Left ventricle myocardium inferior (tissue), 1 donor: ENCODE measurements at places on chromosomes 3 and 15.
A peak's percentile ranks its signal among the peaks of the same experiment; 100 is the strongest.

- DNase-seq, result no peak
These were observed 77.4 kb downstream of the ZBBX start for GRCh38 chr3:167302678-167303077.

DNA sequence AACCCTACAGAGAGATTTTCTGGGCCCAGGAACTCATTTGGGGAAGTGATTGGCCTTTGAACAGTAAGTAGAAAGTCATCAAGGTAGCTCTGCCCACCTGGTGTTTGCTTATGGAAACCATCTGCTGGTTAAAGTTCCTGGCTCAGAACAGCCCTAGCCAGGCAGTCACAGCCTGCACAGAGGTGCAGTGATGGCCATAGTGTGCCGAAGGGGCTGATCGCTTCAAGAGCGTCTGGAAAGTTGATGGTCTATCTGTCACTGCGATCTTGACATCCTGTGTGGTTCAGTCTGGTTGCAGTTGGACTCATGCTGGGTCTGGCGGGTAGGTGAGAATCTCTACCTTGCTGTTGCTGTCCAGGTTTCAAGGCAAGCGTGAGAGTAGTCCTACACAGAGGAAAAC lies 151.6 kb downstream of the SLCO3A1 start:
- no peak for DNase-seq

DNA sequence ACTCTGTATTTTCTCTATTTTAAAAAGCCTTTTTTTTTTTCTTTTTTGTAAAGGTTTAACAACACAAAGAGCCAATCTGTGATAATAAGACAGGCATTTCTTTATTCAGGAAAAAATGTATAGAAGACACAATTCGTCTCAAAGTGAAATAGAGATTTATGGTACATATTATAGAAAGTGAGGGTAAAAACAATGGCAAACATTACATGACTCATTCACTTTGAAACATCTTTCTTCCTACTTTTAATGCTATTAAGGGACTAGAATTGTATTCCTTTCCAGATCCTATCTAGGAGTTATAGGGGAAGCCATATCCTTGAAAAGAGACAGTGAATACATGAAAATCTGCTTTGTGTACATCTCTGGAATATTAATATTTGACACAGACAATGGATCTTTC lies 137.1 kb upstream of the MCTP2 start:
- DNase-seq, result no peak

GRCh38 chr15:70196372-70197316 lies 98.9 kb upstream of the TLE3 start:
- DNase-seq, result no peak

DNA sequence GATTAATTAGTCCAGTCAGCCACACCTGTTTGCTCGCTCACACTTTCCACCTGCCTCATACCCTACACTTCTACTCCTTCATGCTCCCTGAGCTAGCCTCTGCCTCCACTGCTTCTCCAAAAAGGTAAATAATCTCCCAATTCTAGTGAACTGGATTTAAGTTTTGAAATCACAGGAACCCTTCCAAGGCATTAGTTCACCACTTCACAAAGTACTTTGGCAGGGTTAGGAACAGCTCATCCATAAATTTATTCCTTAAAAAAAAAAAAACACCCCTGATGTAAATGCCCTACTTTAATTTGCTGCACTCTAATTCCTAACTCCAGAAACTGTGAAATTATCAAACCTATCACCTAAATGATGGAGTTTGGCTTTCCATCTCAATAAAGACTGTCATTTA lies 58.3 kb downstream of the GADL1 start:
- DNase-seq, result no peak

DNA sequence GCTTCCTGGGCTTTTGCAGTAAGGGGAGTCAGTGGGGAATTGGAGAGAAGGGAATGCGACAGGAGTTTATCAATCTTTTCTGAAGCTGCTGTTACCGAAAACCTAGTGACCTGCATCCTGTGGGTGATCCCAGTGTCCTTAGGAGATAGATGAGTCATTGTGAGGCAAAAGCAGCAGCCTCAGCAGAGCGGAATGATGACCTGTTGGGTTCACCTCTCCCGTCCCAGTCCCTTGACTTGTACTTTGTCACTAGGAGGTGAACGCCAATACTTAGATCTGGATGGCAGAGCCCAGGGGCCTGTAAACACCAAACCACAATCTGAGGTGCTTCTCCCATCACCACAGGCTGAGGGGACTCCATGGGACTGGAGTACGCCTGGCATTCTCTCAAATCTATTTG lies 17.9 kb downstream of the CDAN1 start:
- DNase-seq, result no peak

GRCh38 chr3:13553686-13554085 lies 4.8 kb downstream of the FBLN2 start:
- DNase-seq, result no peak

DNA sequence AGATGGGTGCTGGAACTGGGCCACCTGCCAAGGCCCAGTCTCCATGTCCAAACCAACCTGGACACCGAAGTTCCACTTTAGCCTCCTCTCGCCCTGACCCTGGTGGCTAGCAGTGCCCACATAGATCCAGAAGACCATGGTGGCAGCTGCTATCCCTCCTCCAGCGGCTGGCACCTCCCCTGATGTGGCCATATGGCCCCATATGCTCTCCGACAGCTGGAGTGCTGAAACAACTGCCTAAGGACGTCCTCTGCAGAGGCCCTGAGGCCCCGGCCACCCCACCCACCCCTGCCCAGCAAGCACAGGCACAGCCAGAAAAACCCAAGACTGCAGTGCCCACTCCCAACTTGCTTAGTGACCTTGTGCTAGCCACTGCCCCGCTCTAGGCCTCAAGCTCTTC lies 182.3 kb upstream of the LINGO1 start:
- no peak for DNase-seq

DNA sequence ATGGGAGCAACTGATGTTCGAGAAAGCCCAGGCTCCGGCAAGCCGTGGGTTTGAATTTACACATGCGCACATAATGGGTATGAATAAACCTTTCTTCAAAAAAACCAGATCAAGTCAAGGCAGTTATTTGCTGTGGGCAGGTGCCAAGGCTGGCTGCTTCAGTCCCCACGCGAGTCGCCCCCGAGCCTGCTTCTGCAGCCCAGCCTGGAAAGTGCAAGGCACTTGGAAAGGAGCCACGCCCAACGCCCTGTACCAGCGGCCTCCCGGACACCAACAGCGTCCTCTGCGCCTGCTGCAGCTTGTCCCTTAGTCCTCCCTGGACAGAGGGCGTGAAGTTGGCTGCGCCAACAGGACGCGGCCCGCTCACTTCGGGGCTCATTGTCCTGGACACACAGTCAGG lies 68.9 kb downstream of the KLF15 start:
- DNase-seq, result peak; percentile 54

GRCh38 chr3:187227658-187228258 lies 30.5 kb downstream of the RTP1 start:
- DNase-seq, result no peak

DNA sequence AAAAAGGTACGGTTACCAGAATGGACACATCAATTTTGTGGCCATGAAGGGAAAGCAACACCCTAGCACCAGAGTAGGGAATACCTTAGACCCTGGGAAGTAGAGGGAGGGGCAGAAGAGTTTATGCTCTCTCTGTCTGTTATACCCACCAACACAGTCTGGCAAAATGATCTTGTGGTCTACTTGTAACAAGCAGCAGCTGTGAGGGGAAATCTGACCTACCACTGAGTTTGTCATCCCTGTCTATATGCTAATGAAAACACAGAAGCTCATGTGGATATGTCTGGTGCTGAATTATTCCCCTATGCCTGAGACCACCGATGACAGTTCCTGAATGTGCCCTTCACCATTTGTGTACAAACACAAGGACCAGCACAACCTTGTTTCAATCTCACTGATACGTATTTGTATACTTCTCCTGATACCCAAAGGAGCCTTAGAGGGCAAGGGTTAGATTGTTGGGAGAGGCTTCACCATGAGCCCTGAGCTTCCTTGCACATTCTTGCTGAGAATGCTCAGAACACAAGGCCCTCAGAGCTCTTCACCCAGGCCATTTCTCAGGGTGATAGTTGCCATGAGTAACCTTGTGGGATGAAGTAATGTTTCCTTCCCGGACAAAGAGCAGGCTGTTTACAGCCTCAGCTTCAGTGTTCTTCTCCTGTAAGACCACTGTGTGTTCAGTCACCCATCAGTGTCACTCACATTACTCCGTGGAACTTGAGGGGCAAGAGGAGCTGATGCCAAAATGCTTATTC lies 24.7 kb upstream of the ZNF639 start:
- DNase-seq, result no peak

- DNase-seq, result no peak
These were observed 55.4 kb downstream of the BOC start for GRCh38 chr3:113266738-113267137.
